ENCODE measurements at places on chromosomes 1 and 21.

GRCh38 chr1:178725466-178726086 is 532 bp downstream of the RALGPS2 start:
- no peak for DNase-seq

DNA sequence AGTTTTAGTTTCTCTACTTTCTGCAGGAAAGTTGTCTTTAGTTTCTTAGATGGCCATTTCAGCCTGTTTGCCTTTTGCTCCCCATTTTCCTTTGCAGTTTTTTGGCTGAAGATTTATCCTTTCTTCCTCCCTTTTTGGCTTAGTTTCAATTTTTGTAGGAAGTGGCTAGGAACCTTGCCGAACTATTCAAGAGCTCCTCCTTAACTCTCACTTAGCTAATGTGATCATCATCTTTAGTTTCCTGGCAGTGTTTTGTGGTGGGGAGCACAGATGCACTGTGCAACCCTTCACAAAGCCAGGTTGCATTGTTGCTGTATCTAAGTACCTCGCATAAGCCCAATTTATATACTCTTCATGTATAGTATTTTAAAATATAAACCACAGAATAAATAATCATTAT is 28.8 kb upstream of the CCDC181 start:
- no peak for DNase-seq

GRCh38 chr21:34968414-34969333 is 80.4 kb downstream of the RUNX1 start:
- DNase-seq: no peak

GRCh38 chr1:175536369-175536768 is 207.0 kb downstream of the TNR start:
- DNase-seq: no peak

DNA sequence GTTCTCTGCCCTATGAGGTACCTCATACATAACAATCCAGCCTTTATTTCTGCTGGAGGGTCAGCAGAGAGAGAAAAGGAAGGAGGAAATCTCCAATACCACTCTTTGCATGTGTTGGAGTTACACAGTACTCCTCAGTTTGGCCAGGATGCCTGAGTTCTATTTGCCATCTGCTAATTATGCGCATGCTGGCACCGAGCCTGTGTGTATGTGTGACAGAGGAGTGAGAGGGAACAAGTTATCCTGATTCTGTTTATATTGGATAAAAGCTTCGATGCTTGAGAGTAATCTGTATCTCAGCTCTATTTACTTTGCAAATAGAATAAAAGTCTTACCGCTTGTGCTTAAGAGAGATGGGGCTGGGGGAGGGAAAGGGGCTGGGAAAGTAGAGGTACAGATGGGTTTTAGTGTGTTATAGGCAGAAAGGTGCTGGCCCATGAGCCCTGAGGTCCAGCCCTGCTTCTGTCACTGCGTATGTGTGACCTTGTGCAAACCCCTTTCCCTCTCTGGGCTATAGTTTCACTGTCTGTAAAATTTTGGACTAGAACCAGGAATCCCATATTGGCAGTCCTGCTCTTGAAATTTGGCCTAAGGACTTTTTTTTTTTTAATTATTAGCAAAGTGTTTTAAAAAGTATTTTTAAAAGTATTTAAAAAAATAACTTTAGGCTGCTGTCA is 54.5 kb upstream of the PLXNA2 start:
- no peak for DNase-seq

GRCh38 chr1:27004471-27005165 is 8.0 kb downstream of the TENT5B start:
- DNase-seq: no peak

- peak; percentile 31 for DNase-seq
Measured at GRCh38 chr1:43147625-43148327, 24.3 kb downstream of the EBNA1BP2 start.

DNA sequence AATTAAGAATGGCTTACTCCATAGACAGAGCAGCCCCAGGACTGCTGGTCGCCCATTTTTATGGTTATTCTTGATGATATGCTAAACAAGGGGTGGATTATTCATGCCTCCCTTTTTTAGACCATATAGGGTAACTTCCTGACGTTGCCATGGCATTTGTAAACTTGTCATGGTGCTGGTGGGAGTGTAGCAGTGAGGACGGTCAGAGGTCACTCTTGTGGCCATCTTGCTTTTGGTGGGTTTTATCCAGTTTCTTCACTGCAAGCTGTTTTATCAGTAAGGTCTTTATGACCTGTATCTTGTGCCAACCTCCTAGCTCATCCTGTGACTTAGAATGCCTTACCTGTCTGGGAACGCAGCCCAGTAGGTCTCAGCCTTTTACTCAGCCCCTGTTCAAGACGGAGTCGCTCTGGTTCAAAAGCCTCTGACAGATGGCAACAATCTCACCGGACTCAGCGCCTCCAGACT is 5.2 kb upstream of the AGPAT3 start:
- DNase-seq: no peak

DNA sequence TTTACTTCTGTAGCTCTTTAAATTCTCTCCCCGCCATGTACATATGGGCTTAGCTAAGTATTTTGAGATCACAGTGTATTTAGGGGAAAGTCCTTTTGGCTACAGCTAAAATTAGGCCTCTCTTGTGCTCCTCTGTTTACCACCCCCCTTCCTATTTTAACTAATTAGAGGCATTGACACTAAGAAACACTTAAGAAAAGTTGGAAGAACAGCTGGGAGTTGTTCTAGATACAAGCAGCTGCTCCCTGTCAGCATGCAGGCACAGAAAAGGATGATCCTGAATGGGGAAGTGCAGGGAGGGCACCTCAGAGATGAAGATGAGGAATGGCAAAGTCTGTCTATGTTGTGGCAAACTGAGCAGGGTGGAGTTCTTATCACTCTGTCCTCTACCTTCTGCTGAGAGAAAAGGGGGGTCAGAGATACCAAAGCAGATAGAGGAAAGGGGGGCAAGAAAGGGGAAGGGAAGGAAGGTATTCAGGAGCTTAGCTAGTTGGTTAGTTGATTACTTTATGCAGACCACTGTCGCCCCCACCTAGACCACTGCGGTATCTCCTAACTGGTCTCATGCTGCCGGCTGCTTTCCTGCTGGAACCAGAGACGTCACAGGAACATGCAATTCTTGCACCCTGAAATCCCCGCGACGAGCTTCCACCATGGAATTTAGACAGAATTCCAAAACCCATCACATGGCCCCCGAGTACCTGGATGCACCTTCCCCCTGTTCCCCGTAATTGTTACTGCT is 82.4 kb upstream of the HOOK1 start:
- DNase-seq: no peak

DNA sequence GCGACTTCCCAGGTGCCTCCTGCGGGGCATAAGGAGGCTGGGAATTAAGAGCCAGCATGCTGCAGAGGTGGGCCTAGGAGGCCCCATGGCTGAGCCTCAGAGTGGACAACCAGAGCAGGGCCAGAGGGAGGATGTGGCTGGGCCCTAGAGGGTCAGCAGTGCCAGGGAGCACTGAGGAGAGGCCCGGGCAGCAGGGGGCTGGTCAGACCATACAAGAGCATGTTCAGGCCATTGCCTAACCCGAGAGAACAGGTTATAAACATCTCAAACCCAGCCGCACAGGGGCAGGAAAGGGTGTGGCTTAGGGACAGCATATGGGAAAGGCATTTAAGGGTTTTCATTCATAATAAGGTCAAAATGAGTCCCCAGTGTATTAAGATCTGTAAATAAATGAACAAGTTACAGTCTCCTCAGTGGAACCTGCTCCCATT is 51.1 kb downstream of the IER5 start:
- DNase-seq: no peak

DNA sequence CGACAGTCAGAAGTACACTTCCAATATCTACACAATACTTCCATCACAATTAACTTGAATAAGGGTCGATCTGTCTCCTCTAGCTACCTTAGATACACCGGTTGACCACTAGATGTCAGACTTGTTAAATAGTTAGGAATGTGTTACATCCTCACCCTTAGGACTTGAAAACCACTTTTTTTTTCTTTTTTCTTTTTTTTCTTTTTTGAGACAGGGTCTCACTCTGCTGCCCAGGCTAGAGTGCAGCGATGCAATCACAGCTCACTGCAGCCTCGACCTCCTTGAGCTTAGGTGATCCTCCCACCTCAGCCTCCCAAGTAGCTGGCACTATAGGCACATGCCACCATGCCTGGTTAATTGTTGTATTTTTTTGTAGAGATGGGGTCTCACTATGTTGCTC is 120.4 kb upstream of the GREM2 start:
- peak; percentile 31 for DNase-seq

GRCh38 chr1:201253906-201254624 is 29.2 kb upstream of the PKP1 start:
- DNase-seq: no peak

DNA sequence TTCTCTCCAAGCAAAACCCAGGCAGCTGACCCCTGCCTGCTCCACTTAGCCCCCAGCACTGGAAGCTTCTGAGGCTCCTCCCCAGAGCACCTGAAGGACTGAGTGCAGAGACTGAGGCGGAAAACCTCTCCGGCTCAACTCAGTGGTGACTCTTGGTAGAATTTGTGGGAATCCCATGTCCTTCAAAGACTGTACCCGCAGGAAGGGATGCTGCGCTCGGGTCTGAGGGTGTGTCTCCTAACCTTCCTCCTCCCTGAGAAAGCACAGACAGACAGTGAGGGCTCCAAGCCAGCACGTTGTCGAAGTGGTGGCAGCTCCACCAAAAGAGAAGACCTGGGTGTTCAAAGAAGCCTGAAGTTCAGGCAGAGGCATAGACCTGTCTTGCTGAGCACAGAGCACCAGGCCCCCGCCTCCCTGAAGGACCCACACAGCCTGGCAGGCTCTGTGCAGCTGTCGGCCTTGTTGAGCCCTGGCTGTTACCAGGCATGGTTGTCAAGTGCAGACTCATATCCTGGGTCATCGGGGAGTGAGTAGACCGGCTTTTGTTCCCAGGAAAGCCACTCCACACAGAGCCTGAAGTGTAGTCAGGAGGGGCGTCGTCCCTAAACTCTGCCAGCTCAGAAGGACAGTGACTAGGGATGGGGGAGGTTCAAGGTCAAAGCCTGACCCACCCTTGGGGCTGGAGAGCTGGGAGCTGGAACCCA is 36.7 kb downstream of the CSMD2 start:
- DNase-seq: no peak

- DNase-seq: no peak
Measured at GRCh38 chr1:88736633-88737248, 52.7 kb downstream of the PKN2 start.

- no peak for DNase-seq
Measured at GRCh38 chr1:203625628-203626019, 1.0 kb upstream of the ATP2B4 start.

GRCh38 chr21:45010860-45011259 is 63.5 kb upstream of the ADARB1 start:
- no peak for DNase-seq

- no peak for DNase-seq
Measured at GRCh38 chr1:114700036-114700600, 4.8 kb upstream of the AMPD1 start.

DNA sequence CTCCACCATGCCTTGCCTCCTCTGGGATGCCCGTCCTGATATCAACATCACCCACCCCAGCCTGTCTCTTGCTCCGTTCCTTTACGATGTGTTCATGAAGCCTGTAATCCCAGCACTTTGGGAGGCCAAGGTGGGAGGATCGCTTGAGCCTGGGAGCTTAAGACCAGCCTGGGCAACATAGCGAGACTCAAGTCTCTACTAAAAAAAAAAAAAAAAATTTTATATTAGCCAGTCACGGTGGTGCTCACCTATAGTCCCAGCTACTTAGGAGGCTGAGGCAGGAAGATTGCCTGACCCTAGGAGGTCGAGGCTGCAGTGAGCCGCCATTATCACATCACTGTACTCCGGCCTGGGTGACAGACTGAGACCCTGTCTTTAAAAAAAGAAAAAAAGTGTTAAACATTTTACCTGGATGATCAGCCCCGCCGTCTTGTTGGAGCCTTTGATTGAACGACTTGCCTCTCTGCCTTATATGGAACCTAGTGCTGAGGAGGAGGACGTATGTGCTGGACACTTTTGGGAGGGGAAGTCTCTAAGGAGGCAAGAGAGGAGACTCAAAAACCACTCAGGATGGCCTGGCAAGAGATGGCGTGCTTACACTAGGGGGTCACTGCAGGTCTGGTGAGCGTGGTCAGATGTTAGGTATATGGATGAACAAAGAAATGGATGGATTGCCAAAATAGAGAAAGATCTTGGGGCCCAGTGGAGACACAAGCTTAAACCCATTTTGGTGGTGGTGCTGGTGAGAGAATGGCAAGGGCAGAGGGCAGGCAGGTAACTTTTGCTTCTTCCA is 80.5 kb upstream of the IFFO2 start:
- no peak for DNase-seq

DNA sequence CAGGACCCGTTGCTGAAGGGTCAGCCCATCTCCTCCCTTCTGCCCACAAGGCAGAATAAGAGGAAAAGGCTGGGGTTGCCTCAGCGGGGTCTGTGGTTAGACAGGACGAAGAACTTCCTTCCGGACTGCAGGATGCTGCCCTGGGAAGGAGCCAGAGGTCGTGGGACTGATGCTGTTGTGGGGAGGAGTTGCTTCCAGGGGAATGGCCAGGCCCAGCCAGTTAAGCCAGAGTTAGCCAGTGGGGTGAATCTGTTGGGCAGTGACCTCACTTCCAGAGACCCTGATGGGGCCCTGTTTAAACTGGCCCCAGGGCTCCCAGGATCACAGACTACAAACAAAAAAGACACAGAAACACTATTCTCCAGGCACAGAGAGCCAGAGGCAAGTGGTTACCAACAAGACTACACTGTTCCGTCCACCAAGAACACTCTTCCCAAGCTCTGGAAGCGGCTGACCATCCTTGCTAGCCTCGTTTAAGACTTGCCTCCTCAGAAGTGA is 13.0 kb downstream of the FAM229A start:
- no peak for DNase-seq

DNA sequence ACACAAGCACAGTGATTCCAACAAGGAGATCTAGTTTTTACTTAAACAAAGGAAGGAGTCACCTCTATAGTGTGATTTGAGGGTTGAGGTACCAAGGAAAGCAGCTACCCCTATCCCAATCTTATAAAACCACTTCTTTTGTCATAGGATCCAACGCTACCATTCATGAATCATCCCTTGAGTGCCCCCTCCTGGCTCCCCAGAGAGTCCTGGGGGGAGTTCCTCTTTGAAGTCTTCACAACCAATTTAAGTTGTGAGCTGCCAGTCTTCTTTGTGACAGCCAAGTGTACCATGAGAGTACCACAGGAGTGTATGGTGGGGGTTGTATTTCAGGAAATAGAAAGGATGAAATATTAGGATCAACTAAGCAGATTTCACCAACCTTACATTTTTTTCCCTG is 39.1 kb upstream of the NHLH2 start:
- DNase-seq: no peak

GRCh38 chr1:183022202-183023145 is 746 bp upstream of the LAMC1 start:
- DNase-seq: peak; percentile 94

DNA sequence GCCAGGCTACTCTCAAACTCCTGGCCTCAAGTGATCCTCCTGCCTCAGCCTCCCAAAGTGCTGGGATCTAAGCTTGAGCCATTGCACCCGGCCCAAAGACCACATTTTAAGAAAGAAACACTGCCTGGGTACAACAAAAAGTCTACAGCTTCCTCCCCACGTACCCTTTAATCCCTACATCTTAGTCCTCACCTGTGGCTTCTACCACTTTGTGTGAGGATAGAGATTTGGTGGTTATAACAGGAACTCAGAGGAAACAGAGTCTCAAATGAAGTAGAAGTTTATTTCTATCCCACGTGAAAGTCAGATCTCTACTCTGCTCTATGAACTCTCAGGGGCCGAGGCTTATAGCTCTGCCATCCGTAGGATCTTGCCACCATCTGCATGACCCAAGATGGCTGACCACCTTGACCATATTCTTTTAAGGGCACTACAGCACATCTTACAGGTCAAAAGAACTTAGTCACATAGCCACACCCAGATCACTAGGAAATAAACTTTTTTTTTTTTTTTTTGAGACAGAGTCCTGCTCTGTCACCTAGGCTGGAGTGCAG is 13.4 kb downstream of the GPX7 start:
- DNase-seq: no peak
